Stimulated activated CD4-positive, alpha-beta T cell treated with anti-CD3 and anti-CD28 coated beads, Interleukin-1b, Interleukin-23, amount 100 ng/mL, for 1 hour (primary cell): ENCODE measurements at places on chromosomes 2 and 18.

GRCh38 chr2:169225233-169225750, 137.0 kb downstream of the LRP2 start:
- DNase-seq = no peak

- DNase-seq = no peak
Measured at GRCh38 chr2:136766073-136766404, 694 bp downstream of the THSD7B start.

- no peak for DNase-seq
Measured at GRCh38 chr2:238344517-238344916, 24.2 kb downstream of the TRAF3IP1 start.

DNA sequence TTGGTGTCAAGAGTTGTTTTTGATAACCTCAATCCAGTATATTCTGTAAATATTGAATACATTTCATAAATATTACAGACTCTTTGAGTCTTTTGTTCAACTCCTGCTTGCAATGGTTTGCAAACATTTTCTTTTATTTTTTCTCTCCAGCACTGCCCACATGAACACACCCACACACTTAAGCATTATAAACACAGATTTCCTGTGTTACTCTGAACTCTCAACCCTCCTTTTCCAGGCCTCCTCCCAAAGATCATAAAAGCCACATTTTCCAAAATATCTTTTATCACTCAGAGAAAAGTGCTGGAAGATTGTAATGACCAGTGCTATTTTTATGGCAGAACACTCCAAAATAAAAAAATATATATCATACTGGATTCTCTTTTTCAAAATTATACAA, 20.5 kb downstream of the ARHGAP25 start:
- no peak for DNase-seq

GRCh38 chr2:75716406-75716805, 5.7 kb upstream of the GCFC2 start:
- no peak for DNase-seq

DNA sequence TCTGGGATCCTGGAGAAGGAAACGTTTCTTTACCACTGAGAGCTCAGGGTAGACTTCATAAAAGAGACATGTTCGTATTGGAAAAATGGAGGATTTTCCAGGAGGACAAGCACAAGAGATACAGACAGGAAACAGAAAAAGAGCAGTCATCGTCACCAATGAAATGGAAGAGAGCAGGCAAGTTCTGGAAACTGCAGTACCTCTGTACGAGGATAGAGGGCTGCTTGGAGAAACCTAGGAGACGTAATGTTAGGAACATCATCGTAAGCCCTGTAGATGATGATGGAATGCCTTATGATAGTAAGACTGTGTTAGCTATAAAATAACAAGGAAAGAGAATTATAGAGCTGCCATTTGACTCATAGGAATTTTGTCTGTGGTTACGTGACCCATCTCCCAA, 121.1 kb upstream of the KLHL14 start:
- no peak for DNase-seq

DNA sequence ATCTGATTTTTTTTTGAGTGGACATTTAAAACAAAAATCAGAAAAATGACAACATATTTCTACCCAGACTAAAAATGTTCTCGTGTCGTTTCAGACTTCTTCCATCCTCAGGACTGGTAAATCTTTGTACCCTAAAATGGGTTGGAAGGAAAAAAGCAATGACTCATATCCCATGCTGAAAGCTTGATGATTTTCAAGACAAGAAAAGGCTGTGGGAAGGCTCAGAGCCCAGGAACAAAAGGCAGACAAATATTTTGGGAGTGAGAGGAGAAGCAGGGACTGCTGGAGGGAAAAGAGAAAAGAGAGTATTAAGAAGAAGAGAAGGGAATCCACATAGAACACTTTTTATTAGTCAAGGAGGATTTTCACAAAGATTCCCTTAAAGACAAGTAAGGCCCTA, 77.1 kb upstream of the CTAGE1 start:
- DNase-seq = no peak

DNA sequence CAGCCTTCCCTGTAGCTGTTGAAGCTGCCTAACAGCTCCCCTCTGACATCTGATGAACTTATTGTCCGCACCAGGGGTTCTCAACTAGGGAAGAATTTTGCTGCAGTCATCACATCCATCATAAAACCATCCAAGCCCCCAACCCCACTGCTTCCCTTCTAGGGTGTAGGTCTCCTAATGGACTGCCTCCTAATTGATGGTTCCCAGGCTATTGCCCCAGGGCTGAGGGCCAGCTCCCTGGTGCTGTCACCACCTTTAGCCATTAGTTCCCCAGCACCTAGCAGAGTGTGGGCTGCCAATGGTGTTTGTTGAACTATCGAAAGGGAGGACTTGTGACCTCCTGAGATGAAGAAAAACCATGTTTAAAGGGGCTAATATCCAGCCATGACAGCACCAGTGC, 125.9 kb downstream of the NCKAP5 start:
- DNase-seq = no peak

DNA sequence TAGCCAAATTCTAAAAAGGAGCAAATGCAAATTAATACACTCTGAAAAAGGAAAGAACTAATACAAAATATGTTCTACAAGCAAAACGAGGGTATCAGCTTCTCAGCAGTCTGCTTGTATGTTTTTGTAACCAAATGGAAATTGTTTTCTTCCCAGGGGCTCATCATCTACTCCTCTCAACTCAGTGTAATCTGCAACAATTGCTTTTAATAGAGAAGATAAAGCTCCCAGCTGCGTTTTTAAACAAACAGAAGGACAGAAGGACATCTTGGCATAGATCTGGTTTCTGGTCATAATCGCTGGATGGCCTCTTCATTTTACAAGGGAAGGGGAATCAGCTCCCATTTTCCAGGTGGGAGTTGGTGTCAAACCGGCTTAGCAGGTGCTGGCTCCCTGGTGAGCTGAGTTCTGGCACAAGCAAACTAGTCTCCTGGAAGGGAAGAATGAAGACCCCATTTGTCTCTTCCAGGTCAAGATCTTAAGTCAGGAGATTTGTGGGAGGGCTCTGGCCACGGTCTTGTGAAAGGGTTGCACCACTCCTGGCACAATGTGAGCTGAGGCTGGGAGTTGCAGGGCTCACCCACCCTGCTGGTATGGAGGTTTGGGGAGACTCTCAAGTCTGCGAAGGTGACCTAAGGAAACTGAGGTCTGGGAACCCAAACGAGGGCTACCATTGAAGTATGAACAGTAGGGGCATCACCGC, 41.6 kb downstream of the NPPC start:
- DNase-seq = no peak

GRCh38 chr2:99461828-99462483, 27.9 kb downstream of the REV1 start:
- DNase-seq = no peak

- no peak for DNase-seq
Measured at GRCh38 chr18:37662546-37663339, 97.1 kb upstream of the CELF4 start.

GRCh38 chr2:170523506-170523905, 191.6 kb upstream of the SP5 start:
- no peak for DNase-seq

DNA sequence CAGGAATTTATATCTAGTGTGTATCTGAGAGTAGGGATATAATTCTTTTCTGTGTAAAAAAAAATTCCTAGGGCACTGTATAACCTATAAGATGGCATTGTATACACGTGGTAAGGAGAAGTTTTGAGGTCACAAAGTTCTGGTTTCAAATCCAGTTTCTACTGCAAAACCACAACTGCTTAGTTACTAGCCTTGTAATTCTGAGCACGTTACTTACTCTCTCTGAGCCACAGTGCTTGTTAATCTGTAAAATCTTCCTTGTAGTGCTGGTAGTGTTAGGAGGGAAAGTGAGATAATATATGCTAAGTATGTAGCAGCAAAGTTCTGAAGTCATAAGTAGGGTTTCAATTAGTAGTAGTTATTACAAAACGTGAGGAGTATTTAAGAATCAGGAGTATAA, 175.4 kb downstream of the SATB2 start:
- no peak for DNase-seq

GRCh38 chr2:191678437-191679100, 633 bp downstream of the NABP1 start:
- no peak for DNase-seq

DNA sequence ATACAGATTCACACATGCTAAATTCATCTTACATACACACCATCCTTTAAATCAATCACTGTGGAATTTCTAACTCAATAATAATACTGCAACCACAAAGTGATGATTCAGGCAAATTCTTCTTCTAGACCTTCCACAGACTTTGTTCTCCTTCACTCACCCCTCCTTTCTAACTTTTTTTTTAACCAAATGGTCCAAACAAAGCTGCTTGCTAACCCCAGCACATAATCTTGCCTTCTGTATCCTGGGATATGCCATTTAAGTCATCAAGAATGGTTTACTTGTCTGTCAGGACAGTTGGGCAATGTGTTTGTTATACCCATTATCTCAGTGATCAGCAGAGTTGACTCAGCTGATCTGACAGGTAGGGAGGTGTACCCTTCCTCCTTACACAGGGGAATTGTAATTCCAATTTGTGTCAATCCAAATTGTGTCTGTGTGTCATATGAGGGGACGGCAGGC, 10.0 kb downstream of the SLC40A1 start:
- DNase-seq = no peak

DNA sequence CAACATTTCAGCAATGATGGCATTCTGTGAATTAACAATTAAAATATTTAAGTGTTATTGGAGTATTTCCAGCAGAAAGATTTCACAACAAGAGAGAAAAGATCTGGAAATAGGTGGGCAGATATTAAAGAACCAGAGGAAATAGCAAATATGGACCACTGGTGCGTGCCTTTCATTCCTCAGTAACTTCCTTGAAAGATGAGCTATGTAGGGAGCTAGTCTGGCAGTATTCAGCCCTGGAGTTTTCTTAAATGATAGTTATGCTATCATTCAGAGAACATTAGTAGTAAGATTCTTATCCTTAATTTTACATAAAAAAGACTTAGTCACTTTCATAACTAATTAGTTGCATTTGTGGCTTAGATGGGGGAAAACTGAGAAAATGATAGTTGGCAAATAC, 41.5 kb downstream of the TANC1 start:
- DNase-seq = no peak

GRCh38 chr2:159072795-159073194, 104.4 kb downstream of the TANC1 start:
- no peak for DNase-seq

DNA sequence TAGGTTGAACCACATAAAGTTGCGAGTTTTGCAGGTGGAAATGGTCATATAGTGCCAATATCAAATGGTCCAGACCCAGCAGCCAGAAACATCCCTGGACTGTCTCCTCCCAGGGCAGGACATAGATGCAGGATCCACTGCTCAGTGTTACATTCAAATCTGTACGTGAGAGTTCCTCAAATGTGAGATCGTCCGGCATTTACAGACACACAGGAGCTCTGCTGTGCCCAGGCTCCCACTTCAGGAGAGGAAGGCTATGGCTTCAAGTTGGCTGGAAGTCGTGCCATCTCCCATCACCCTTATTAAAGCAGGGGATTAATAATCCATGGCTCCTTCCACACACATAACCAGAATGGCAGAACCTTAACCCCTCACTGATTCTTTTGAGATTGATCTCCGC, 688.2 kb upstream of the HS6ST1 start:
- DNase-seq = no peak

GRCh38 chr2:147782141-147782930, 62.5 kb upstream of the ACVR2A start:
- DNase-seq = no peak

DNA sequence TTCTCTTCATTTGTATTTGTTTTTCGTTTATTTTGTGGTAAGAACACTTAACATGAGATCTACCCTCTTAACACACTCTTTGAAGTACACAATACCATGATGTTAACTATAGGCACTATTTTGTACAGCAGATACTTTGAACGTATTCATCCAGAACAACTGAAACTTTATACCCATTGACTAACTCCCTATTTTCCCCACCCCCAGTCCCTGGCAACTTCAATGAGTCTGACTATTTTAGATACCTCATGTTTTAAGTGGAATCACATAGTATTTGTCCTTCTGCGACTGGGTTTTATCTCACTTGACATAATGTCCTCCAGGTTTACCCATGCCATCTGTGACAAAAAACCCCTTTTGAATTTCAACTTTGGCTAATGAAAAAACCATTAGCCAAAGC, 356.3 kb upstream of the CDH20 start:
- no peak for DNase-seq

DNA sequence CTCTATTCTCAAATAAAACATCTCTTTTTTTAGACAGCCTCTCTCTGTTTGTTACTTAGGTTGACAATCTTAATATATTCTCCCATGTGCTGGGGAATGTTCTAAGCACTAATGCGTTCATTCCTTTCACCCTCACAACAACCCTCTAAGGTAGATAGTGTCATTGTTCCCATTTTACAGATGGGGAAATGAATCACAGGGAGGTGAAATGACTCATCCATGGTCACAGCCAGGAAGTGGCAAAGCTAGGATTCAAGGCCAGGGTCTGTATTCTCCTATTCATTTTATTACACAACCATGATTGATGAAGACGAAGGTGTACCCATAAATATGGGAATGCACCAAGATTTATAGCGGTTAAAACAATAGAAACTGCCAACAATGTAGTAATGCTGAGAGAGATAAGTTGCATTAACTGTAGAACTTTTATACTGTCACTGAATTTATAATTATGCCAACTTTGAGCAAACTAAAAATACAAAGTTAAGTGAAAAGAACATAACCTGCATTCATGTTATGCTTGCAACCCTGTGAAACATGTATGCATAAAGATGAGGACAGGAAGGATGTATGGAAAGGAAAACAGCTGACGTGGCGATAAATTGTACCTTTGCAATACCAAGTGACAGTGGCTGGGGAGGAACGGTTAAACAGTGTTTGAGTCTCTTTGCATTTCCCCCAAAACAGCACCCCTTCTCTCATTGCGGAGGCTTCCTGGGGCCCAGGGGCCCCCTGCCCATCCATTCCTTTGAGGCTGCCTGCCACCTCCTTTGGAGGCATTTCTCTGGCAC, 257.7 kb upstream of the AGAP1 start:
- no peak for DNase-seq

DNA sequence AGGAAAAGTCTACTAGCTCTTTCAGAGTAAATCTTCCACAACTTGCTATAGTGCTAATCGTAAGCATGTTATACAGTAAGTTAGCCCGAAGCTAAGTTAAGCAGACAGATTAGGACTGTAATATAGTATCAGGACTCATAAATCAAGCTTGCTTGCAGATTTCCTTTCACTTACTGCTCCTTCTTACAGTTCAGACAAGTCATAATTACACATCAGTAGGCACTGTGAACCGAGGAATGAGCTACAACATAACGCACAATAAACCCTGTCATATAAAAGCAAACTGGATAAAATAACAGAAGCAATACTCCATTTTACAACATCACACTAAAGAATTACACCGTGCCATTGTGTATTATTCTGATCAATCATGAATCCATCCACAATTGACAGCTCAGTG, 832.6 kb upstream of the ZEB2 start:
- DNase-seq = no peak

- DNase-seq = no peak
Measured at GRCh38 chr2:28411956-28412609, 19.4 kb downstream of the FOSL2 start.

GRCh38 chr2:163734401-163734800, 1.4 kb downstream of the FIGN start:
- no peak for DNase-seq

- DNase-seq = no peak
Measured at GRCh38 chr2:48519593-48519992, 10.4 kb upstream of the STON1 start.

- DNase-seq = no peak
Measured at GRCh38 chr2:12819721-12820120, 103.0 kb downstream of the TRIB2 start.
